A673 (cell line): ENCODE measurements at places on chromosomes 5 and 9. TPM values are rescaled to one million over a fixed set of nuclear protein-coding genes. Genes with fewer than 3 reads are reported as not detected.

Gene CARTPT
- total RNA-seq: not detected in 2 replicates

GRCh38 chr5:138943599-138944173, 68.6 kb upstream of the LRRTM2 start:
- H3K4me1 ChIP-seq: peaks cover 1% of the 10 kb centered on the region
- no peak overlapping the region for H3K27ac ChIP-seq
- H3K4me3 ChIP-seq: no peak overlapping the region
- H3K27me3 ChIP-seq: no peaks in the 10 kb centered on the region
- DNase-seq: no peak
- no peaks in the 10 kb centered on the region for H3K36me3 ChIP-seq

DNA sequence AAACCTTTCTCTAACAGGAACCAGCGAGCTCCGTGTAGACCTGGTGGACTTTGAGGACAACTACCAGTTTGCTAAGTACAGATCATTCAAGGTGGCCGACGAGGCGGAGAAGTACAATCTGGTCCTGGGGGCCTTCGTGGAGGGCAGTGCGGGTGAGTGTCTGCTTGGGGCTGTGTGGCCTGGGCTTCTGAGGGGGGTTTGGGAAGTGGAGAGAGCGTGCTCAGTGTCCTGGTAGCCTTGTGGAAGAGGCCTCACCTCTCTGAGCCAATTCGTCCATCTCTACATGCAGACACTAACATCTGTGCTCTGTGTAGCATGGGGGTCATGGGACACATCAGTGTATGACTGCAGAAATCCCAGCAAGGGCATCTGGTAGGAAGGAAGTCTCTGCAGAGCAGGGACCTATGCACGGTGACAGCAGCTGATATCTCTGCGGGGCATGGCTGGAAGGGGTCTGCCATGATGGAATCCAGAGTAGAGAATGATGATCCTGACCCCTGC, 5.9 kb downstream of the FCN2 start:
- no peaks in the 10 kb centered on the region for H3K4me1 ChIP-seq
- H3K27ac ChIP-seq: no peak overlapping the region
- H3K4me3 ChIP-seq: no peak overlapping the region
- no peak for DNase-seq
- no peaks in the 10 kb centered on the region for H3K36me3 ChIP-seq

Gene C9orf50
- total RNA-seq: 0.28 TPM in 1 of 2 replicates, not detected in the other

DNA sequence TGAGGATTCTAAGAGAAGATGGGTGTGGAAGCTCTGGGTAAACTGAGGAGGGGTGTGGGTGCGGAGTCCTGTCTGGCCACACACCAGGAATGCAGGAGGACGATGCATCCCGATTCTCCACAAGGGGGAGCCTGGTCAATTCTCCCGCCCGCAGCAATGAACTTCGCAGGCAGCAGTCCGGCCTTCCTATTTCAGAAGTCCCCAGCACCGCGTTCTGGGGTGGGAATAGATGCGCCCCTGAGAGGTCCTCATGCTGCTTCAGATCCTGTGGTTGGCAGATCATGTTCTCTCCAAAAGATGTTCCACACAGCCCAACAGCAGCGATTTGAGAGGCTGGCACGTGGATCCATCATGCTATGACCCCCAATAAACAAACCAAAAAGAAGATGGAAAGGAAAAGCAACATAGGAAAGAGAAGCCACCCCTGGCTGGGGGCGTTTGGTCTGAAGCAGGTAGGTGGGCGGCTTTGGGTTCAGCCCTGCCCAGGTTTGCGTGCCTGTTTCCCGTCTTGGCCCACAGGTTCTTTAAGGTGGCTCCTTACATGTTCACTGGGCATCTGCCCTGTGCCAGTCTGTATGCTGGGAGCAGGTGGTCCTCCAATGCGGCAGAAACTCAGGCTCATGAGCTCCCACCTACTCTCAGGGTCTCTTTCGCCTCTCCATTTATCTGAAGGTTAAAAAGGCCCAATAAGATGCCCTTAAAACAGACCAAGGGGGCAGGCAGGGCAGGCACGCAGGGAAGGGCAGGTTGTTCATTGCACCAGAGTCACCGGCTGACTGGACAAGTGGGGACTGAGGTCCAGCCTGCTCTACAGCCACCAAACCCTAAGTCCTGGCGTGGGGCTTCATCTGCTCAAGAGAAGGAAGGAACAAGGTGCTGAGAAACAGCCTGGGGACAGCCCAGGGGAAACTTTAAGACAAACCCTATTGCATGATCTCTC, 171.6 kb downstream of the PAX5 start:
- H3K27ac ChIP-seq: no peak overlapping the region
- no peak overlapping the region for H3K4me3 ChIP-seq
- no peaks in the 10 kb centered on the region for H3K27me3 ChIP-seq
- peak; percentile 58 for DNase-seq

- DNase-seq: peak; percentile 45
- H3K4me3 ChIP-seq: no peak overlapping the region
- no peaks in the 10 kb centered on the region for H3K27me3 ChIP-seq
- H3K4me1 ChIP-seq: peaks cover 44% of the 10 kb centered on the region
Measured at GRCh38 chr5:76602094-76602726, 21.0 kb downstream of the F2RL2 start.

DNA sequence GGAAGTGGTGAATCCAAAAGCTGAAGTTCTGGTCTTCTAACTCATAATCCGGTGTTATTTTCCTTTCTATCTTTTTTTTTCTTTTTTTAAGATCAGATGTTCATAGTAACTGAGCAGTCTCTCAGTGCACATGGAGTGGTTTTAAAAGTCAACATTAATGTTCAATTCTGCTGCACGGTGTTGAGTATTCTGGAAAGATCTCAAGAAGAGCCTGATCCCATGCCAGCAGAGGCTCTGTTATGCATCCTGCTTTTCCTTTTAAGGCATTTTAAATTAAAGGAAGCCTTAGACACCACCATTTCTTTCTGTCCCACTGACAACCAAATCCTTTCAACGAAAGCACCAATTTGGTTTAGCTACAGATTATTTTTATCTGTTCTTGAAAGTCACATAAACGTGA, 33.4 kb downstream of the SEMA5A start:
- no peak overlapping the region for H3K4me3 ChIP-seq
- no peaks in the 10 kb centered on the region for H3K27me3 ChIP-seq
- no peaks in the 10 kb centered on the region for H3K36me3 ChIP-seq
- H3K27ac ChIP-seq: no peak overlapping the region
- DNase-seq: no peak
- no peaks in the 10 kb centered on the region for H3K4me1 ChIP-seq

DNA sequence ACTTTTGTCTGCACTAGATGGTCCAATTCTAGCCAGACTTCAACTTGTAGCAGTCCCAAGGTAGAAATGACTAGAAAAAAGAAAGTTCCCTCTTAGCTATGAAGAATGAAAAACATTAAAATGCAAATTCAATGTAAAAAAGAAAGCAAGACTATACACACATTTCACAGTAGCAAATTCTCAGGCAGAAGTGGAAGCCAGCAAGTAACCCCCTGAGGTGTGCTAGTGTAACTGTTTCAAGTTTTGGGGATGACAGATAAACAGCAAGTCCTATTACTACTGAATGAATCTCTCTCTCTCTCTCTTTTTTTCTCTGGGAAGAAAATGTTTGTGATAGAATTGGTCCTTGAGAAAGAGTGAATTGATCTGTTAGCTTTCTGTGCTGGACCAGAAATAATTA, 185.6 kb downstream of the EFNA5 start:
- peaks cover 17% of the 10 kb centered on the region for H3K4me1 ChIP-seq
- H3K27ac ChIP-seq: no peak overlapping the region
- DNase-seq: no peak

GRCh38 chr5:118937393-118938061, 50.8 kb downstream of the DTWD2 start:
- H3K4me1 ChIP-seq: no peaks in the 10 kb centered on the region
- H3K27ac ChIP-seq: no peak overlapping the region
- no peaks in the 10 kb centered on the region for H3K27me3 ChIP-seq
- H3K36me3 ChIP-seq: no peaks in the 10 kb centered on the region

Gene BTNL3
- not detected in 2 replicates for total RNA-seq

Gene TERT
- total RNA-seq: 14.2 and 17.1 TPM in 2 replicates

Gene SMIM33
- total RNA-seq: not detected in 2 replicates

DNA sequence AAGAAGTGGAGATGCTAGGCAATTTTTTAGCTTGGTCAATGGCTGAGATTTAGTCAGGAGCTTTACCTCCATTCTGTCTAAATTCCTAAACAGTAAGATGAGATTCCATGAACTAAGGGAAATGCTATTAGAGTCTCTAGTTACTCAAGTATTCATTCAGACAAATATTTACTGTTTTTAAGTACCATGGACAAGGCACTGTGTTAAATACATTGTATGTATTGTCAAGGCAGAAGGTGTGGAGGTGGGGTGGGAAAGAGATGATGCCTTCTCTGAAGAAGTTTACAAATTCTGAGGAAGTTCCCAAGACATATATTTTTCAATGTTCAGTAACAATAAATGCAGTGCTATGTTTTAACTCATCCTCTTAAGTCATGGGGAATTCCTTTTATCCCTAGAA, 459.9 kb upstream of the NMUR2 start:
- DNase-seq: no peak
- no peaks in the 10 kb centered on the region for H3K4me1 ChIP-seq
- H3K36me3 ChIP-seq: no peaks in the 10 kb centered on the region
- no peak overlapping the region for H3K27ac ChIP-seq
- no peak overlapping the region for H3K4me3 ChIP-seq
- H3K27me3 ChIP-seq: no peaks in the 10 kb centered on the region

- no peak overlapping the region for H3K4me3 ChIP-seq
- no peak overlapping the region for H3K27ac ChIP-seq
- peaks cover 4% of the 10 kb centered on the region for H3K36me3 ChIP-seq
- H3K27me3 ChIP-seq: peaks cover 18% of the 10 kb centered on the region
- DNase-seq: no peak
Measured at GRCh38 chr5:77024490-77024889, 5.7 kb upstream of the AGGF1 start.
